ENCODE measurements at places on chromosomes 16 and 17.

DNA sequence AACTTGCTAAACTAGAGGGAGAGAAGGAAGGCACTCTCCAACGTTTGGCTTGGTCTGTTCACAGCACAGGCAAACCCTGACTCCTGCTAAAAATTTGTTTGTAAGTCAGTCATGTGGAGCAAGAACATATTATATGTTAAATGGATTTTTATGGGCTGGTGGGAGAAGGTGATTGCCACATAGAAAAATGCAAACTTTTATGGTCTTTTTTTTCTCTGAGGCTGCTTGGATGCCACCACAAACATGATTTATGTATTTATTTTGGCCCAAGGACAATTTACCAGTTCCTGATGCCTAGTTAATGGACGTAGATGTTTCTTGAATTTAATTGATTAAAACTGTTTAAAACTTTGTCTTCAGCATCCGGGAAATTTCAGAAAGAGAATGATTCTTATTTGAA is 274.2 kb upstream of the MYOCD start:
- DNase-seq: no peak

- DNase-seq: no peak
These were observed 20.3 kb downstream of the PRAC1 start for GRCh38 chr17:48701864-48702532.

GRCh38 chr17:13460261-13461000 is 141.3 kb downstream of the HS3ST3A1 start:
- no peak for DNase-seq

DNA sequence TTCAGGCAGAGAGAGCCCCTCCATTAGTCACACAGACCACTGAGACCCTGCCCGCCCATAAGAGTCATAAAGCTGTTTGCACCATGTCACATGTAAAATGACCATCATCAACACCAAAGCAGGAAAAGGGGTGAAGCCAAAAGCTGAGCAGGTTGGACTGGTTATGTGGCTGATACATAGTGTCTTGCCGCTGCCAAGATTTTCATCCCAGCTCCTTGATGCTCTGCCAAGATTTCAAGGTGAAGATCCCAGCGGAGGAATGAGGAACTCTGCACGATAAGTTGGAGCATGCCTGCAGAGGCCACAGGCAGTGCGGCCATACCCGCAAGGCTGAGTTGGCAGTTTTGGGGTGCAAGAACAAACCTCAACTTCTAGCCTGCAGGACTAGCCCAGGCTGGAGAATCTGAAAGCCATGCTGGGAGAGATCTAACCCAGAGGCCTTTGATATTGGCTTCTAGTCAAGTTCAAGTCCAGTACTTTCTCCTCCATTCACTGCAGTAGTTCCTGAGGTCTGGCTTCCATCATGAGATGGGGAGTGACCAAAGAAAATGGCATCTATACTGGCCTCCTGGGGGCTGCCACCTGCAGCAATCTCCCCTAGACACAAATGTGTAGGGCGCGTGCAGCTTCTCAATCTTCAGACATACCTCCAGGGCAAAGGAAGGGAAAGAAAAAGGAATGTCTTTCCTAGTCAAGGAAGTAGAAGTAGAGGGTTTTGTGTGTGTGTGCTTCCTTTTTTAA is 79.7 kb upstream of the NOL11 start:
- DNase-seq: no peak

GRCh38 chr17:35870906-35871819 is 2.5 kb upstream of the HEATR9 start:
- DNase-seq: no peak

DNA sequence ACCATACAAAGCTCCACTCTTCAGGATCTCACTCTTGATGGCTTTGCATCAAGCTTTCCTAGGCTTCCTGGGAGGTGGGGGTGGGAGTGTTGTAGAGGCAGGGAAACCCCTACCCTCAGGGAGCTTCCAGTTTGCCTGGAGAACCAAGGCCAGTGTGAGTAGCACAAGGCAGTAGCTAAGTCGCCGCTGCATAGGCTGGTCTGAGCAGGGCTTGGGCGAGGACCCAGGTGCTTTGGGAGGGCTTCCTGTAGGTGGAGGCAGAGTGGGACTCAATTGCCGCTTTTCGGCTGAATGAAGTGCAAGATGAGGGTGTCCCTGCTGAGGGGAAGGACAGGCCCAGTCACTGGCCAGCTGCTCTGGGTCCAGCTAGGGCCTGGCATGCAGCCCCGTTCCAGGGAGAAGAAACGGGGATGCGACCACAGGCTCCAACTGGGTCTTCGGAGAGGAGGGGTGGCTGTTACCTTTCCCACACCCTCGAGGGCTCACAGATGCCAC is 3.9 kb downstream of the CD79B start:
- DNase-seq: no peak

- DNase-seq: peak; percentile 63
These were observed 26.4 kb downstream of the USP10 start for GRCh38 chr16:84726079-84726668.

- DNase-seq: no peak
These were observed 218.0 kb downstream of the C16orf95 start for GRCh38 chr16:87098976-87099720.

DNA sequence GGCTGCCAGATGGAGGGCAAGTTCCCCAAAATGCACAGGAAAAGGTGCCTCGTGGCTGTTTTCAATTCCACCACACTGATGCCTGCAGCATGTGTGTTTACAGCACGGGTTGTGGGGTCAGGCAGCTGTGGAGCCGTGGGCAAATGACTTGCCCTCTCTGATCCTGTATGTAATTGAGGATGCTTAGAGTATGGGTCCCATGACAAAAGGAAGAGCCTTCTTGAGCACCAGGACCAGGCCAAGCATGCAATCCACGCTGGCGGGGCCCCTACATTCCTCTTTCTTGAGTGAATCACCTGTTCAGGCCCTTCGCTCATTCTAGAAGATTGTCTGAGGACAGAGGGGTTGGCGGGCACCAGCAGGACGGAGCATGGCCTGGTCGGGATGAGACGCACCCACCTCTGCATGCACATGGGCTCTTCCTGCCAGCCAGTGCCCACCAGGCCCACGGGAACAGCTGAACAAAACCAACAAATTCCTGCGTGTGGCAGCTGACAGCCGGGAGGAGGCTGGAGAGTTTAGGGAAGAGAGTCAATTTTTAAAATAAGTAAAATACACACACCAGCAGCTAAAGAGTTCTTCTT is 1.4 kb upstream of the CTRB2 start:
- no peak for DNase-seq

- no peak for DNase-seq
These were observed 45.1 kb downstream of the AHSP start for GRCh38 chr16:31572821-31573220.

DNA sequence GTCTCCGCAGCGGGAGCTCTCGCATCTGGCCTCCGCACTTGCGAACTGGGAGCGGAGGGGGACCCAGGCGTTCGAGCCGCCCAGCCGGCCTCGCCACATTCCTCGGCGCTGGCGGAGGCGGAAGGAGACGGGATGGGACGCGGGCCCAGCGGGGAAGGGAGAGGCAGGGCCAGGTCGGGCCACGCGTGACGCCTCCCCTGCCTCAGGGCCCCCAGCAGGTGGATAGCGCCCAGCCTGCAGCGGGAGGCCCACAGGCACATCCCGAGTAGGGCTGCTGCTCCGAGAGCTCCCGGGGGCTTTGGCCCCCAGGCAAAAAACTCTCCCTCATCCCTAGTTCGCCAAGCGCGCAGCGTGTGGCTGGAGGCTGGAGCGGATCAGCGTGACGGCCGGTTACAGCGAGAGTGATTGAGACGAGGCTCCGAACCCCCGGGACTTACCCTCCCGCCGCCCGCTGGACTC is 800 bp downstream of the PLEKHH3 start:
- DNase-seq: no peak
